Psoas muscle (tissue), 8 donors: ENCODE measurements at places on chromosomes 5 and 9. TPM values are rescaled to one million over a fixed set of nuclear protein-coding genes. Genes with fewer than 3 reads are reported as not detected.

DNA sequence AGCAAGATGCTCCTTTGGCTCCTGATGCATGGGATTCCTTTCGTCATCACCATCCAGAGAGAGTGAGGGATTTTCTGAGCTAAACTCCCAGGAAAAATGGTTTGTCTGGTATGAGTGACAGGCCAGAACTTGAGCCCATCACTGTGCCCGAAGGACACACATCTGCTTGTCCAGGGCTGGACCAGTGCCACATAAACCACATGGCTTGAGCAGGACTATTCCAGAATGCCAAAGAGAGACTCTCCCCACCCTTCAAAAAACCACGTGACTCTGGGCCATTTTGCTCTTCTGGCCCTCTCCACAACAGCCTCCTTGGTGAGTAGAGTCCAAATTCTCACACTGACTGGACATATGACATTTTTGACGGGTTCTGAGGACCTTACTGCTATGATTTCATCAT, 46.4 kb upstream of the SHC3 start:
- DNase-seq, result no peak

GRCh38 chr5:5658226-5658625, 235.7 kb downstream of the ICE1 start:
- peak; percentile 62 for DNase-seq

- no peak for DNase-seq
Observed at GRCh38 chr9:74078647-74079046, 418.5 kb upstream of the RORB start.

- DNase-seq, result no peak
Observed at GRCh38 chr5:72831685-72832084, 15.2 kb downstream of the TNPO1 start.

DNA sequence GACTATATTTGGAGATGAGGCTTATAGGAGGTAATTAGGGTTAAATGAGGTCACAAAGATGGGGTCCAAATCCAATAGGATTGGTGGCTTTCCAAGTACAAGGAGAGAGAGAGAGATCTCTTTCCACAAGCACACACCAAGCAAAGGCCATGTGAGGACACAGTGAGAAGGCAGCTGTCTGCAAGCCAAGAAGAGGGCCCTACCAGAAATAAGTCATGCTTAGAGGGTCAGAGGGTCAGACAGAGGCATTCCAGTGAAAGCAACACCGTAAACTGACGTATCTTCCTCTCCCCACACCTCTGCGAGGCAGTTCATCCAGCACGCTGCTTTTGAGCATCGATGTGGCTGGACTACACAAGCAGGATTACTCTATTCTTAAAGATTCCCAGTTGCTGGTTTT, 87.9 kb downstream of the SLC1A3 start:
- DNase-seq, result no peak

DNA sequence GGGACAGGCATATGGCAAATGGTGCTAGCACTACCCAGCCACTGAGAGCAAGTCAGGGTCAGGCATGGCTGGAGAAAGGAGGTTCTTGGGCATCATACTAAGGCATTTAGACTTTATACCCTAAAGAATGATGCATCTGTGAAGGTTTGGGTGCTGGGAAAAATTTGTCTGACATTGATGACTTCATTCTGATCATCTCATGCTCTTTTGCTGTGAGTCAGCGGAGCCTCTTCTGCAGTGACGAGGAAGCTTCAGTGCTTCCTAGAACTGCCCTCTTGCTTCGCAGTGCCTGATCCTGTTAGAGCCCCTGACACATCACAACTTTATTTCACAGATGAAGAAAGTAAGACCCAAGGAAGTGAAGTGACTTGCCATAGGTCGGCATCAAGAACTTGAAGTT, 266.6 kb upstream of the GAS1 start:
- no peak for DNase-seq

DNA sequence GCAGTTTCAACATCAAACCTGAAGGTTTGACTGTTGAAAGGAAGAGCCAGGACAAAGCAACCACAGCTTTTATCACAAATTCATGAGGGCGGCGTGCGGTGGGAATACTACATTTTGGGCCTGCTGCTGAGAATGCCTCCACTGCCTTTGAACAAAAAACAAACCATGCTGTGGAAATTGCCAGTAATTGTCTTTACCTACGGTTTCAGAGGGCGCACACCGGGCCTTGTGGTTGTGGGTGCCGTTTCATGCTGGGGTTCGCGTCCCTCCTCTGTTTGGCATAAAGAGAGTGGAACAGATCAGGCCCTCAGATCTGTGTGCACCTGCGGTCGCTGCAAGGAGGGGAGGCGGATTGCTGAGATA, 27.6 kb upstream of the TCF7 start:
- DNase-seq, result no peak

DNA sequence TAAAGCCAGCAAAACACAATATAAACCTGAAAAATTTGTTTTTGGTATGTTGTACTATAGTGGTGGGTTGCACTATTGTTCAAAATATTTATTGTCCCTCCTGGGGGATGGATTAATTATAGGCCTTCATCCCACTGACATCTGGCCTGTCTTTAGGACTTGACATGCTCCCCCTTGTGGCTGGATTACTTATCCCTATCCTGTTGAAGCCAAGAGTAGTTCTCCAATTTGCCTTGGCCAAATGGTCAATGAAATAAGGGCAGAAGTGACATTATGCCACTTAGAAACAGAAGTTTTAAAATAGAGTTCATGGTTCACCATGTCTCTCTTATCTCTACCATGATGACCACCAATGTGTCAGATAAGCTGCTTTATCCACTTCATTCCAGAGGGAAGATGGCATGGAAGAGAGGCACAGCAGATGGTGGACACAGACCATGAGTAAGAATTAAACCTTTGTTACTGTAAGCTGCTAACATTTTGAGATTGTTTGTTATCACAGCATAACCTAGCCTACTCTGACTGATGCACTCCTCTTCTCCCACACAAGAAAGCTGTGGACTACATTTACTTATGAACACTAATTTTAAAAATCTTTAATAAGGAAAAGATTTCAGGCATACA, 29.2 kb upstream of the ARHGEF28 start:
- DNase-seq, result no peak

- DNase-seq, result no peak
Observed at GRCh38 chr9:15243081-15243480, 63.9 kb downstream of the TTC39B start.

DNA sequence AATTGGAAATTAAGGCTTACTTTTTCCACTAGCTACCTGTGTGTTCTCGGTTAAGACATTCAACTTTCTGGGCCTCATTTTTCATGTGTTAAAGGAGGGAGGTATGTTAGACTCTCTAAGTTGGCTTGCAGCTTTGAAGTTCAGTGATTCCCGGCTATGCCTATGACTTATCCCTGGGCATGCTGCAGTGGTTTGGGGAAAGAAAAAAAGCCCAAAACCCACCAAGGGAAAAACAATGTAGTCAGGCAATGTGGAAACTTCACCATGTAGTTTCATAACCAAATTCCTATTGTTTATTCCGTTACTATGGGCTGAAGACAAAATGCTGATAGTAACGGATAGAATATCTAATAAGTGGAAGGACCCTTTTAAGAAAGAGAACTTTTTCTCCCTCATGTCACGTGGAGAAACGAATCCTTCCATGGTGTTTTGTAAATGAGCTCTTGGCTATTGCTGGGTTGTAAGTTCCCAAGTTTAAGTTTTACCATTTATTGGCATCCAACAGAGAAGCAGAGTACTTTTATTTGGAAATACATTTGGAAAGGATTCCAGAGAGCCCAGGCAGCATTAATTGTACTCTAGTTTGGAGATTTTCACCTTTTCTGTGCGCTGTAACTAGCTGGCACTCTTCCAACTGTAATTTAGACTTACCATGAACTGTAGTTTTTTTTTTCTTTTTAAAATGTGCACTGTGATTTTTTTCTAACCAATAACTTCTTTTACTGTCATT, 84.9 kb upstream of the MPDZ start:
- no peak for DNase-seq

- no peak for DNase-seq
Observed at GRCh38 chr5:125489146-125489545, 742.7 kb upstream of the ZNF608 start.

- DNase-seq, result no peak
Observed at GRCh38 chr9:122197882-122198281, 30.9 kb downstream of the LHX6 start.

DNA sequence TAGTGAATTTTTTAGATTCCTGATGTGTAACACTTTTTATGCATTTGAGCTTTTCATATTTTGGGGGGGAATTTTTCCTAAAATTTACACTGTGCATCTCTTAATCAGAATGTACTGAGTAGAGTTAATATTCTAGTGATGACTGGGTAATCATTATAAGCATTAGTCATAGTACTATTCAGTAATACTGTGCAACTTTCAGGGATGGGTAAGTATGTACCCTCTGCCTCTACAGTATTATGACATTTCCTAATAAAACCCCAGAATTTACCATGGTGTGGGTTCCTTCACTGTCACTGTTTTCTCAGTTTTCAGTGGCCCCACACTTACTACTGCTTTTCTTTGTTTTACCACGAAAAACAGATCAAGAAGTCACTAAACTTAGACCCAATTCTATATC, 2.8 kb upstream of the CMYA5 start:
- no peak for DNase-seq

DNA sequence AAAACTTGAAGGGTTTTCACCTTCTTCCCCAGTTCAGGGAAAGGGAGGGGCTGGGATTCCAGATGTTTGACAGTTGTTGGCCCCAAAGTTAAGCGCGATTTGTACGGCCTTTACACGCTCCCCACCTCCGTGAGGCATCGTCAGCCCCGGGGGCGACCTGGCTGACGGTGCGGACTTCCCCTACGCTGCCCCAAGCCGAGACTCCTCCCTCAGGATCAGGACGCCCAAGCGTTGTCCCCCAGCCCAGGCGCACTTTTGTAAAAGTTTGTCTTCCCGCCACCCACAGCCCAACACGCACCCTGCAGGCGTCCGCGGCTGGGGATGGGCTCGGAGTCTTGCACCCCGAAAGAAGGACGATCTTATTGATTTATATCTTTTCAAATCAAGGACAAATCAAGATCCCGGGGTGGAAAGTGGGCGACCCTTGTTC, 713 bp downstream of the MOB3B start:
- DNase-seq, result peak; percentile 47

GRCh38 chr5:121706686-121707085, 145.0 kb upstream of the FTMT start:
- no peak for DNase-seq

DNA sequence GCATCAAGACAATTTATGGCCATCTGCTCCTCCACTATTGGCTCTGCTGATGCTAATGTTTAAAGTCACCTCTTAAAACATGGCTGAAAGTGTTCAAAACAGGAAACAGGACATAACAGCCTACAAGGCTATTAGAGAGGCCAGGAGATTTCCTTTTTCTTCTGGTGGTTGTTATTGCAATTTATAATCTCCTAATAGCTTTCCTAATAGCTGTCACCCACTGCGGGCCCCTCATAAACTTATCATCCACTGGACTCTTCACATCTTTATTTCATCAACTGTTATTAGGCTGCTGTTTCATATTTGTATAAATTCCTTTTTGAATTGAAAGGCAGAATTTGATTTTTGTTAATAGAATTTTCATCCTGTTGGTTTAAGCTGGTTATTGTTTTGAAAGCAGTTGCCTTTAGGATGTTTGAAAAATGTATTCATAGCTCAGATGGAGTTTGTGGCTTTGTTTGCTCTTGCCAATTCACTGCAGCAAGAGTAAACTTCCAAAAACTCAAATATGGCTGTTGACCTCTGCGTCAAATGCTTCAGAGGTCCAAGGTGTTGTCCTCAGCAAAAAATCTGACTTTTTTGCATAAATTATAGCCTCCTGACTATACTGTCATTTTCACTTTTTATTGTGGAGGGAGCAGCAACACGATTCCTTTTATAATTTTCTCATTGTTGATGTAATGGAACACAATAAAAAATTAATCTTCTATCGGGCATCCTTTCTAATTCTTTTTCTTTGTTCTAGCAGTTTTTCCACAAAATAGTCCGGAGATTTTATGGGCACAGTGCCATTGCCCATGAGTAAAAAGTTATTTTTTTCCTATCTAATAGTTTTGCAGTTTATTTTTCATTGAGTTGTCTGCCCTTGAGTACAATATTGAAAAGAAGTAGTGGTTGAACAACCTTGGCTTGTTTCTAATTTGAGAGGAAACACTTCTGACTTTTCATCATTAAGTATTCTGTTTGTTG, 69.3 kb downstream of the MAT2B start:
- DNase-seq, result no peak

GRCh38 chr5:42779083-42779482, 22.5 kb downstream of the CCDC152 start:
- DNase-seq, result no peak

- no peak for DNase-seq
Observed at GRCh38 chr5:153893817-153894216, 144.9 kb downstream of the FAM114A2 start.

DNA sequence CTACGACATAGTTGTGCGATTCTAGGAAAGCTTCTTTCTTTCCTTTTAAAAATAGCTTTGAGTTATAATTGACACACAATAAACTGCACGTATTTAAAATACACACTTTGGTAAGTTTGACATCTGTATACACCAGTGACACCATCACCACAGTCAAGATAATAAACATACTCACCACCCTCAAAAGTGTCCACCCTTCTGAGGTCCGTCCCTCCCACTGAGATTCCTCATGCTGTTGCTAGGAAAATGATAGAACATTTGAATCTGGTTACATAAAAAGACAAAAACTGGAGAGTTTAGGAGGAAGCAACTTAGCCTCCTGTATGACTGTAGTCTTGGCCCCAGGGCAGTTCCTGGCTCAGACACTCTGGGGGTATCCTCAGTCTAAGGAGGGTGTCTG, 17.2 kb downstream of the S100Z start:
- DNase-seq, result no peak

- no peak for DNase-seq
Observed at GRCh38 chr9:134966270-134966669, 48.6 kb upstream of the FCN1 start.

F2RL1 gene
- total RNA-seq, result 0.16 TPM

ANKRD31 gene
- not detected for total RNA-seq

IFNB1 gene
- not detected for total RNA-seq

REXO4 gene
- total RNA-seq, result 31.2 TPM

TNFSF8 gene
- 0.45 TPM for total RNA-seq

GLDC gene
- total RNA-seq, result 0.49 TPM

TRIM32 gene
- 15.3 TPM for total RNA-seq

GLRA1 gene
- total RNA-seq, result not detected

HSD17B3 gene
- not detected for total RNA-seq

MAMDC2 gene
- 0.91 TPM for total RNA-seq

BAAT gene
- total RNA-seq, result 0.15 TPM

CDKN2A gene
- not detected for total RNA-seq

FAM221B gene
- not detected for total RNA-seq

SH3TC2 gene
- 0.34 TPM for total RNA-seq
